ENCODE measurements at places on chromosomes 7 and 10.

DNA sequence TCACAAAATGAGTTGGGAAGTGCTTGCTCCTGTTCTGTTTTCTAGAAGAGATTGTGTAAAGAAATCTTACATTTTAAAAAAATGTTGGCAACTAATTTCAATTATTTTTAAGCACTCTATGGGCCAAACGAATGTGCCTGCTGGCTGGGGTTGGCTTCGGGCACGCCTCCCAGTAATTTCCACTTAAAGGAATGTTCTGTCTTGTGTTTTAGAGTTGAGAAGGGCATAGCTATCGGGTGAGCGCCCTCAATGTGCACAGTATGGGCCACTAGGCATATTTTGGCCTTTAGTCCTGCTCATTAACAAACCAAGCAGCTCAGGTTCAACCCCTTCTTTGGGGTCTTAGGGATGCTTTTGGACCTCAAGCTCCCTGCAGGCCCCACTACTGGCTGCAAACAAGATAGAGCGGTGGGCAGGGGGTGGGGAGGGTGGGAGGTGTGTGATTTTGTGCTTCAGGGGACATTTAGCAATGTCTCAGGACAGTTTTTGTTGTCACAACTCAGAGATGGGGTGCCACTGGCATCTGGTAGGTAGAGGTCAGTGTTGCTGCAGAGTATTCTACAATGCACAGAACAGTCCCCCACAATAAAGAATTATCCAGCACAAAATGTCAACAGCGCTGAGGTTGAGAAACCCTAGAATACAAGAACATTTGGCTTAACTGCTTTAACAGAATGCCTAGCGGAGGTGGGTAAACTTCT is 40.7 kb downstream of the TACC2 start:
- no peak for DNase-seq

- DNase-seq = no peak
Observed at GRCh38 chr7:96196676-96197075, 125.2 kb downstream of the SLC25A13 start.

DNA sequence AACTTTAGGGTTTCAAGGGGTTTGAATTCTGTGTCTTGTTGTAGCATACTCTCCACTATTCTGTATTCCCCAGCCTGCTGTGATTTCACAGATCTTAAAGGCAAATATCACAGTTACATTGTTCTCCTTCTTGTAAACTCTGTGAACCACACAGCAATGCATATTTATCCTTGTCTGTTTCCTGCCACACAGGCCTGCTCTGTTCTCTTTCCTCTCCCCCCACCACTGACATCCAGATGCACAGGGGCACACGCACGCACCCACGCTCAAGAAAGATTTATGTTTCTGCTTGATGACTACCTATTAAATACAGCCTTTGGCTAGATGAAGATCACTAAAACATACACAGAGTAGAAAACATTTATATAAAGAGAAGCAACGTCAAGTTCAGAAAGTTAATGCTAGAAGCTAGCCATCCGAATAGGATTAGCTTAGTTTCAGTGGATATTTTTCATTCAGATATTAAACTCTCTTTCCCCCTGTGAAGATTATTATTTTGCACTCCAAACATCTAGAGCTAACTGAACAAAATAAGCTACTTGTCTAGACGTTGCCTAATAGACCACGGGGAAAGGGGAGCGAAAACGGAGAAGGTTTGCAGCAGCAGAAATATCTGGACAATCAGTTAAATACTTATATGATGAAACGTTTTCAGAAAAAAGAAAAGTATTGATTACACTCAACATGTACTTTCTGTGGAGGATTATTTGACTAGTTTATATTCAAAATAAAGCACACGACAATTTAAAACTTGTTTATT is 193.1 kb upstream of the SEMA3C start:
- DNase-seq = no peak

DNA sequence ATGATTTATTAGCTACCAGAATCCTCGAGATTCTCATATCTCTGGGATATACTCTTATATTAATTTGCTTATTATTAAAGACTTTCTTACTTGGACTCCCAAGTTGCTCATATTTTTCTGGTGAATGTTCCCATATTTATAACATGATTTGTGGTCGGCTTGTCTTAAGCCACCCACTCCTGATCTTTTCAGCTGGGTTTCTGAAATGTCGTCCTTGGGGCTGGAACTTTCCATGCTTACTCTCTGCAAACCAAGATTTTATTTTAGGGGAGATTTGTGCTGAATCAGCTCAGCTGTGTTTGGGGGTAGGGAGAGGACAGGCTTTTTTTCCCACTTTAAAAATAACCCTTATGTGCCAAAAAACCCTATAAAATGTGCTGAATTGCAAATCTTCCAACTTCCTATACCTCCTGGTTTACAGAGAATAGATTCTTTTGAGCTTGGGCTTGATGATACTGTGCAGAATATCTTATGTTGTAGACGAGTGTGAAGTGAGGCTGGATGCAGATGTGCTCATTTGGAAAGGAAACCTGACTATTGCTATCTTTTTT is 162.1 kb downstream of the SND1 start:
- DNase-seq = no peak

DNA sequence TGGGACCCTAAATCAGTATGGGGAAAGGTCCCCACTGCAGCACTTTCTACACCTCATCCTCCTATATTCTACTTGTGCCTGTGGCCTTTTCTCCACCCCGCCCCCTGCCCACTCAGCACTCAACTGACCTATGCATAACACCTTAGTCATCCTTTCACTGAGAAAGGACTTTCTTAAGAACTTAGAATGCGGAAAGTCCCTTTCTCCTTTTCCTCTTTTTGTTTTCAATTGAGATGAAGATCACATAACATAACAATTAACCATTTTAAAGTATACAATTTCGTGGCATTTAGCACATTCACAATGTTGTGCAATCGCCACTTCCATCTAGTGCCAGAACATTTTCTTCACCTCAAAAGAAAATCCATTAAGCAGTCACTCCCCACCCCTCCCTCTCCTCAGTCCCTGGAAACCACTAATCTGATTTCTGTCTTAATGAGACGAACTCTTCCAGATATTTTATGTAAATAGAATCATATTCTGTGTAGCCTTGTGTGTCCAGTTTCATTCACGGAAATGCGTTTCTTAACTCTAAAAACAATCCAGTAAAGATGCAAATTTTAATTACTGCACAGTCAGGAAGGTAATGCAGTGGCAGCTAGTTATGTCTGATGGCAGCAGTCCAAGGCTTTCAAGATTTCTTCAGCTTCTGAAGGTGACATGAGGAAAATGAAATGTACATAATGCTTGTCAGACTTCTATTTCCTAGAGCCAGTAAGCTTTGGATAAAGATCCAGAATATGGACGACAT is 41.7 kb downstream of the FAS start:
- no peak for DNase-seq

- no peak for DNase-seq
Observed at GRCh38 chr10:21926949-21927348, 76.6 kb downstream of the DNAJC1 start.

DNA sequence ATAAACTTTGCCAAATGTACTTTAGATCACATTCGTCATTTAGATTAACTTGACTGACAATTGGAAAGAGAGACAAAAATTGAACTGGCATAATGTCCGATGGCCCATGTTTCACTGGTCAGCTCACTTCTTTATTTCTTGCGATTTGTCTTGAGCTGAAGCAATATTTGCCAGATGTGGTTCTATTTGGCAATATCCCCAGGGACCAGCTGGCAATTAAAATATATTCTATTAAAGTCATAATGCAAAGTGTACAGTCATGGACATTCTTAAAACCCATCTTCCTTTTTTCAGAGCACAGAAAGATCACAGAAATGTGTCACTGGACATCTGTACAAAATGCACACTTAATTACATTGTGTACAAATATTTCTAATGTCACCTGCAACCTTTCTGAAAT is 26.3 kb downstream of the NEBL start:
- DNase-seq = no peak

GRCh38 chr10:17430647-17431355 is 23.6 kb downstream of the ST8SIA6 start:
- DNase-seq = peak; percentile 40

DNA sequence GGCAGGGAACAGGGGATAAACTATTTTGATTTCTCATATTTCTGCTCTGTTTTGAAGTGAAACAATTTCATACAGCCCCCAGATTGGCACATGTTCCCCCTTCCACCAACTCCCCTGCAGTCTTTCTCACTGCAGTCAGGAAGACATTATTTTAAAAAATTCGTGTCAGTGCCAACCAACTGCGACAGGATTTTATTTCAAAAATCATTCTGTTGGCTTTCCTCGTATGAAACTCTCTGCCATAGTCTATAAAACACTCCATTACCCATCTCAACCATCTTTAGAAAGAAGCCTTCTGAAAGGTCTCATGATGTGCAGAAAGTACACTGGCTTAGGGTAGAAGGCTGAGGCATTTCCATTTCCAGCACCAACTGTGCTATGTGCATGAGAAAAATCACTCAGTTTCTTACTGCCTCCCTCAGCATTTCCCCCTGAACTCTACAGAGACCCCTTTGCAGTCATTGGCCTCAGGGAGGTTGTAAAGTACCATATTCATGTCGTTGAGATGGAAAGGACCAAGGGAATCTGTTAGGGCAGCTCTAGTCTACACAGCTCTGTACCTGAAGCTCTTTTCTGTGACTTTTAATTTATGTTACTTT is 46.9 kb downstream of the STEAP1B start:
- DNase-seq = peak; percentile 68

DNA sequence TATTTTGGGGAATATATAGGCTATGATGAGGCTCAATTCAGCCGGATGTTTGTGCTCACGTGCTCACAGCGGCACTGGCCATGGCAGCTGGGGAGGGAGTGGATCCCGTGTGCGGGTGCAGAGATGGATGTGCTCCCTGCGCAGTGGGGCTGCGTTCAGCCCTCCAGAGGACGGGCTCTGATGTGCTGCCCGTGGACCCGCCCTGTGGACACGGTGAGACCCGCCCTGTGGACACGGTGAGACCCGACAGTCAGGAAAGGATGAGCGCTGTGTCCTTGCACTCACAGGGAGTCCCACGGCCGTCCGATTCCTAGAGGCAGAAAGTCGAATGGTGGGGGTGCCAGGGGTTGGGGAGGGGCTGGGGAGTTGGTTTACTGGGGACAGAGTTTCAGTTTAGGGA is 89.0 kb downstream of the DNAJB6 start:
- no peak for DNase-seq

- DNase-seq = no peak
Observed at GRCh38 chr10:129992356-129992755, 28.3 kb upstream of the EBF3 start.

- DNase-seq = no peak
Observed at GRCh38 chr7:157445956-157446295, 109.1 kb downstream of the DNAJB6 start.

- no peak for DNase-seq
Observed at GRCh38 chr7:156731651-156732050, 91.1 kb downstream of the RNF32 start.

DNA sequence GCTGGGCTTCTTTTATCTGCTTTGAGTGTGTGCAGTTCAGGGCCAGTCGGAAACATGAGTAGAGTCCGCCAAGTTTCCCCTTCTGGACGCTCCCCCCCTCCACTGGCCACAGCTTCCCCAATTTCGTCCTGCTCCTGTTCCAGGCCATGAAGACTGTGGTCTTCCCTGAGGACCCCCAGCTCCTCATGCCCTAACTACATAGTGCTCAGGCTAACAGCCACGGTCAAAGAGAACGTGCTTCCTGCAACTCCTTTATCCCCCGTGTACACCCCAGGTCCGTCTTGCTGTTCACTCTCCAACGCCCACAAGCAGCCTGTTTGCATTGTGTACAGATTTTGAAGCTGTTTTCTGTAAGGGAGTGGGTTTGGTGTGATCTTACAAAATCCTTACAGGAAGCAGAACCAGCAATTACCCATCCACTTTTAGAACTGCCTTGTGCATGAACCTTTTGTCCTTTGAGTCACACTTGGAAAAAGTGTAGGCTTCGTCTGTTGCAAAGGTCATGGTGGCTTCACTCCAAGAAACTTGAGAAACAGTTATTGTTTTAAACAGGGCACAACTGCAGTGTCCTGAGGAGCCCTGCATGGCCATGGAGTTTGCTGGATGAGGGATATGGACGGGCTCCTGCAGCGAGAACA is 77.0 kb upstream of the FAM20C start:
- no peak for DNase-seq

GRCh38 chr7:41738806-41739205 is 35.9 kb upstream of the INHBA start:
- no peak for DNase-seq

DNA sequence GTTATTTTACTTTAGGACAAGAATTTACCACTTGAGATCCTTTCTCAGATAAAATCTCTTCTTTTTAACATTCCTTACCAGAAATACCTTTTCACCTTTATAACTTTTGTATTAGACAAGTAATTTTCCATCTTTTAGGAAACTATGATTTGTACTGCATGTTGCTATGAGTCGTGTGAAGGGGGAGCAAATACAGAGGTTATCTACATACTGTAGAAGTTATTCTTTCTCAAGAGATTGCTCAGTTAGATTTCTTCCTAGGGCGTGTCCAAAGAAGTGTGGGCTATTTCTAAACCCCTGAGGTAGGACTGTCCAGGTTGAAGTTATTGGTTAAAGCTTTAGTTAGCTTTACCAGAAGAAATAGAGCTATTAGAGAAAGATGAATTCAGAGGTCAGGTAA is 30.2 kb upstream of the ARHGAP12 start:
- no peak for DNase-seq

DNA sequence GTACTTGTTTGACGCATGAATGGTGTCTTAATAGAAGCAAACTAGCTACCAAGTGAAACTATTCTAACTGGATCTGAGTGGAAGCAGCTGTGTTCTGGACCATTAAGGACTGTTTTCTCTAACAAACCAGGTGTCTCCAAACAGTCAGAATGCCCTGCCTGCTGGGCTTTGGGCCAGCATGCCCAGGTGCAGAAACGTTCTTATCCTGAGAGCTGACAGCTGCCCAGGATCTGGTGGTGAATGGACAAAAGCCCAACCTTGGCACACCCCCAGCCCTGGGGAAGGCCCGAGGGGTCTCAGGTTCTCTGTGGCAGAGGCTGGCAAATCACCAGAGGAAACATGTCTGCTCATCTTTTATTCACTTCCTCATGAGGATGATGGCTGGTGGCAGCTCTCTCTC is 48.2 kb upstream of the LAMB4 start:
- DNase-seq = no peak

- peak; percentile 14 for DNase-seq
Observed at GRCh38 chr7:98162758-98163157, 48.5 kb upstream of the BHLHA15 start.

DNA sequence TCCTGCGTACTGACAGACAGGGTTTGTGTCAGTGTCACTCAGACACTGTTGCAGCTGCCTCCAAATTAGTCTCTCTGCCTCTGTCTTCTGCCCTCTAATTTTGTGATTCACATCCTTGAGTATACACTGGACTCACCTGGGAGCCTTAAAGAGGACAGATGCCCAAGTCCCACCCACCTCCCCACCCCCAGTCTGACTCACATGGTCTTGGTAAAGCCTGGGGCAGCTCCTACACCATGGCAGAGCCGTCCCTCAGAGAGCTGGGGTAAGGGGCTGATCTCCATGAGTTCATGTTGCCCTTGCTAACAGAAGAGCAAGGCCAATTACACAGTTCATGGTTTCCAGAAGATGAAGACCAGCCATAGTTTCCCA is 197.6 kb upstream of the STK17A start:
- no peak for DNase-seq

DNA sequence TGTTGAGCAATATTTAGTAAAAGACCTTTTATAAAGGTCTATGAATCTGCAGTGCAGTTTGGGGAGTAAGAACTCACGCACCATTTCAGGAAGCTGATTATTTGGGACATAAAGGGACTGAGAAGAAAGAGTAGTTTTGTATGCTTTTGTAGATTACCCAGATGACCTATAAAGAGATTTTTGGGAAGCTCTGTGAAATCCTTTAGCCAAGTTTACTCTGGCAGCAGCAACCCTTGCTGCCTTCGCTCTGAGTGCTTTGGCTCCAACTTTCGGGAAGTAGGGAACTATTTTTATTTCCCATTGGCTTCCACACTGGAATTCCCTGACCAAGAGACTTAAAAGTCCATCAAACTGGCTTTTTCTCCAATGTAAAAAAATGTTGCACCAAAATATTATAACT is 1110.1 kb upstream of the PHF14 start:
- DNase-seq = no peak

Data from OCI-LY7 (cell line).